ENCODE measurements at places on chromosomes 11 and 22. TPM values are rescaled to one million over a fixed set of nuclear protein-coding genes. Genes with fewer than 3 reads are reported as not detected.
A peak's percentile ranks its signal among the peaks of the same experiment; 100 is the strongest.

- H3K36me3 ChIP-seq, result no peaks in the 10 kb centered on the region
- no peak overlapping the region for H3K4me3 ChIP-seq
- H3K27ac ChIP-seq, result no peak overlapping the region
- H3K27me3 ChIP-seq, result no peaks in the 10 kb centered on the region
- H3K4me1 ChIP-seq, result peaks cover 30% of the 10 kb centered on the region
Observed at GRCh38 chr22:39277142-39277607, 32.4 kb upstream of the PDGFB start.

GRCh38 chr11:126355926-126356897 lies 726 bp downstream of the ST3GAL4 start:
- peak overlapping the region; percentile 87 for H3K27ac ChIP-seq
- H3K27me3 ChIP-seq, result no peaks in the 10 kb centered on the region
- peak overlapping the region; percentile 92 for H3K4me3 ChIP-seq
- DNase-seq, result peak; percentile 55
- H3K4me1 ChIP-seq, result peaks cover 63% of the 10 kb centered on the region

- H3K27ac ChIP-seq, result no peak overlapping the region
- H3K4me1 ChIP-seq, result no peaks in the 10 kb centered on the region
- DNase-seq, result no peak
- H3K27me3 ChIP-seq, result no peaks in the 10 kb centered on the region
- no peaks in the 10 kb centered on the region for H3K36me3 ChIP-seq
- H3K4me3 ChIP-seq, result no peak overlapping the region
Observed at GRCh38 chr11:12949453-12949852, 59.7 kb upstream of the RASSF10 start.

DNA sequence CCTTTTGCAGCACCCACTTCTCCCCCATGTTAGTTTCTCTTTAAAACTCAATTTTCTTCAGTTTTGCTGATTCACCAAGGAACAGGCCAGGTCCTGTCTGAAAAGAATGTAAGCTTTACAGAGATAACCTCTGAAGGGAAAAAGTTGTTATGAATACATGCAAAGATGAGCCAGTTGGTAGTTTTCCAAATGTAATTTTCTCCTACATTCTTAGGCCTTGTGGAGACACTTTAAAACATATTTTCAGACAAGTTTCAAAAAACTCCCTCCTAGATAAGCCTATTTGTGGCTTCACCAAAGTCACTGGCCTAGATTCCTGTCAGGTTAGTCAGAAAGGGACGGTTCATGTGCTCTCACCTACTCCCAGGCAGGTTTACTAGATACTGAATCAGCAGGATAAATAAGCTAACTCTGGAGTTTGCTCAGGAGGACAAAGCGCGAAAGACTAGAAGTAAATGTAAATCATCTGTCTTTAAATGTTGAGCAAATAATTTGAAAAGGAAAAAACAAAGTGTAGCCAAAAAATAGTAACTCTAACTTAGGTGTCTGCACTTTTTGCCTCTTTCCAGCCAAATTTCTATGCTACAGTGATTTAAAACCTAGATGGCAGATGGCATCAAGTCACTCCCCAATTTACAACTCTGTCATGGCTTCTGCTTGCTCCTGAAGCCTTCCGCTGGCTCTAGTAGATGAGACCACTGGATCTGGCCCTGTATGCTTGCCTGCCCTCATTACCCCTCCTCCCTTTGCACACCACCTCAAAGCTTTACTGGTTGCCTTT lies 4.9 kb upstream of the ATP6V1E1 start:
- H3K4me1 ChIP-seq, result peaks cover 14% of the 10 kb centered on the region
- H3K27ac ChIP-seq, result no peak overlapping the region

DNA sequence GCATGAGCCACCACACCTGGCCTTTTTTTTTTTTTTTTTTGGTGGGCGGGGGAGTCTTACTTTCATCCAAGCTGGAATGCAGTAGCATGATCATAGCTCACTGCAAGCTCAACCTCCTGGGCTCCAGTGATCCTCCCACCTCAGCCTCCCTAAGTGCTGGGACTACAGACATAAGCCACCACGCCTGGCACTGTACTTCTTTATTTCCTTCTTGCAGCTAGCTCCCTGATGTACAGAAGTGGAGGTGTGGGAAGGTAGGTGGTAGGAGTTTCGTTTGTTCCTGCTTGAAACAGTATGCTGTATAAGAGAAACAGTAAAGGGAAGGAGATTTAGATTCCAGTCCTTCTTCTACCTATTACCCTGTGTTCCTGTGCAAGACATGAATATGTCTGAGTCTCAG lies 72.1 kb downstream of the WNT11 start:
- H3K36me3 ChIP-seq, result no peaks in the 10 kb centered on the region
- no peak overlapping the region for H3K27ac ChIP-seq
- no peak for DNase-seq
- no peaks in the 10 kb centered on the region for H3K27me3 ChIP-seq
- no peak overlapping the region for H3K4me3 ChIP-seq

- no peak overlapping the region for H3K27ac ChIP-seq
- no peaks in the 10 kb centered on the region for H3K36me3 ChIP-seq
- no peak for DNase-seq
- no peaks in the 10 kb centered on the region for H3K27me3 ChIP-seq
- peaks cover 1% of the 10 kb centered on the region for H3K4me1 ChIP-seq
- H3K4me3 ChIP-seq, result no peak overlapping the region
Observed at GRCh38 chr11:45652781-45653180, 12.6 kb downstream of the CHST1 start.

GRCh38 chr11:102138670-102139069 lies 28.4 kb downstream of the YAP1 start:
- peaks cover 15% of the 10 kb centered on the region for H3K4me1 ChIP-seq
- no peak for DNase-seq
- no peak overlapping the region for H3K27ac ChIP-seq
- no peaks in the 10 kb centered on the region for H3K27me3 ChIP-seq
- no peaks in the 10 kb centered on the region for H3K36me3 ChIP-seq
- H3K4me3 ChIP-seq, result no peak overlapping the region

DNA sequence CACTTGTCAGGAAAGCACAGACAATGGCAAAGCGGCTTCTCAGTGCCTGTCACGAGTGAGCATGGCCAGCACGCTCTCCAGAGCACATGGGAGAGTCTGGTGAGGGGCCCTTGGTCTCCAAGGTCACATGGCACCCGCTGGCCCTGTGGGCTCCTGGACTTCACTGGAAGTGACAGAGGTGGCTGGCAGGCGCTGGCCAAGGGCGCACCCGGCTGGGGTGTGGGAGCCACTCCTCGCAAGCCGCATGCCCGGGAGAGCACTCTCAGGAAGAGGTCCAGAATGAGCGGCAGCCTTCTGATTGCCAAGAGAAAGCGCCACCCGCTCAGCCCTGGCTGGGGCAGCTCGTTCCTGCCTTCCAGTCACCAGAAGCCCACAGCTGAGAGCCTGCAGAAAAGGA lies 17.1 kb upstream of the MOB2 start:
- no peak overlapping the region for H3K27ac ChIP-seq
- H3K4me1 ChIP-seq, result peaks cover 42% of the 10 kb centered on the region

- H3K36me3 ChIP-seq, result no peaks in the 10 kb centered on the region
- H3K27me3 ChIP-seq, result no peaks in the 10 kb centered on the region
- H3K27ac ChIP-seq, result no peak overlapping the region
- H3K4me1 ChIP-seq, result no peaks in the 10 kb centered on the region
Observed at GRCh38 chr11:11016068-11016467, 158.2 kb upstream of the ZBED5 start.

DNA sequence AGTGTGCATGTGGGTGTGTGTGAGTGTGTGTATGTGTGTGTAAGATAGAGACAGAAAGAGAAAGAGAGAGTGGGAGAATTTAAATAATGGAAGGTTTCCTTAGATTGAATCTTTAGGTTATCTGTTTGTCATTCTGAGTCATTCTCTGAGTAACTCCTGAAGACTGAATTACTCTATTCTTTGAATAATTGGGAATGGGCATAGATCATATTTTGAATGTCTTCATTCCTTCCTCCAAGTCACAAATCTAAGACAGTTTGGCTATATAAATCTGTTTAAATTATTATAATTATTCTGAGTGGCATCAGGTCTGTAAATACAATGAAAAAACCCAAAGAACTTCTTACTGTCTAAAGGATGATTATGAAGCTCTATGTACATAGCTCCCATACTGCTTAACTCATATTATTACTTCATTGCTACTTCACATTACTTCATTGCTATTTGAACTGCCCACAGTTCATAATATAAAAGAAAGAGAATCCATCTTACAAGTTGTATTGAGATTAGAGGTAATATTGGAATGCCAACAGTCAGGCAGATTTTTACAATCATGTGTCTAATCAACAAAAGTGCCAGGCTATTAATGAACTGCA lies 346.6 kb upstream of the CCDC179 start:
- no peaks in the 10 kb centered on the region for H3K36me3 ChIP-seq
- H3K4me1 ChIP-seq, result no peaks in the 10 kb centered on the region
- no peak overlapping the region for H3K27ac ChIP-seq
- H3K4me3 ChIP-seq, result no peak overlapping the region

DNA sequence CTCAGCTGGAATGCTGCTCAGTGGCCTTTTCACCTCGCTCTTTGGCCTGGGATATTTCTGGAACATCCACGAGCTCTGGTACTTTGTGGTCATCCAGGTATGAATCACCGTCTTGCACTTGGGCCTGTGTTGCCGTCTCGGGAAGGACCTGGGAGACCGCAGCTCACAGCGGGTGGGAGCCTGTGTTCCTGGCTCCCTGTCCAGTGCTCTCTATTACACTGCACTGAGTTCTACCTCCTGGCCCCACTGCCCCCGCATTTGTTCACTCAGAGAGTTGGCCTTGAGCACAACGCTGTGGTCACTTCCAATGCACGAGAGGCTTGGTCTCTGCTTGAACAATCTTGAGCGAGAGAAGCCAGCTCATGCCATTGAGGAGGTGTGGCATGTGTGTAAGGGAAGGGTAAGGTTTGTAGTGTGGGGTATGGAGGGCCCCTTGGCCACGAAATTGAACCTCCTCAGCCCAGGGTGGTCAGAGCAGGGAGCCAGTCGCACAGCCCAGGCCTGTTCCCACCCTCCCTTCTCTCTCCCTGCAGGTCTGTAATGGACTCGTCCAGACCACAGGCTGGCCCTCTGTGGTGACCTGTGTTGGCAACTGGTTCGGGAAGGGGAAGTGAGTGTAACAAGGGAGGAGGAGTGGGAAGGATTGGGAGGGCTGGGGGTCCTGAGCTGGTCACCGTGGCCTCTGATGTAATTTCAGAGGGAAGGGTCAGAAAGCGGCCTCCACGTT lies 16.2 kb downstream of the SLC37A2 start:
- no peak overlapping the region for H3K27ac ChIP-seq
- H3K27me3 ChIP-seq, result no peaks in the 10 kb centered on the region
- no peaks in the 10 kb centered on the region for H3K4me1 ChIP-seq
- H3K4me3 ChIP-seq, result no peak overlapping the region

GRCh38 chr11:108754901-108755625 lies 90.2 kb downstream of the DDX10 start:
- DNase-seq, result no peak
- H3K4me3 ChIP-seq, result no peak overlapping the region
- H3K4me1 ChIP-seq, result no peaks in the 10 kb centered on the region
- no peak overlapping the region for H3K27ac ChIP-seq

DNA sequence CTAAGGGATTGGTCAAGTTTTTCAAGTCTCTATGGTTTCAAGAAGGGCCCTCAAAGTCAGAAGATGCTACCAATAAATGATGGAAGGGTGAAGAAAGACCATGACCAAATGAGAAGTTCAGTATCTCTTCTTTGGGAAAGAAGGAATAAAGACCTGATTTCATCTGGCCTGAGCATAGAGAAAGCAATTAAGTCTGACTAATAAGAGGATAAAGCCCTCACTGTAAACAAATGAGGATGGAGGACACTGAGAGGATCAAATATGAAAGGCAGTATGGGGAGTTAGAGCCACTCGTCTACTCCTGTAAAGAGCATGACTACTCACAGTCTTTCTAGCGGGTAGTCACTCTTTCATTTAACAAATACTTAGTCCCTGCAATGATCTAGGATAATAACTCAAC lies 44.6 kb downstream of the FAM168A start:
- H3K4me1 ChIP-seq, result peaks cover 9% of the 10 kb centered on the region
- H3K27me3 ChIP-seq, result no peaks in the 10 kb centered on the region
- H3K36me3 ChIP-seq, result no peaks in the 10 kb centered on the region
- no peak overlapping the region for H3K4me3 ChIP-seq

Gene CALCA
- 0.61 TPM for total RNA-seq

Gene CELSR1
- total RNA-seq, result 110 TPM

All from upper lobe of left lung (tissue), 6 donors.